HS-5 (cell line): ENCODE measurements at places on chromosomes 11 and 22.

GRCh38 chr11:37503411-37504059, 905.5 kb upstream of the RAG2 start:
- no peak for DNase-seq

DNA sequence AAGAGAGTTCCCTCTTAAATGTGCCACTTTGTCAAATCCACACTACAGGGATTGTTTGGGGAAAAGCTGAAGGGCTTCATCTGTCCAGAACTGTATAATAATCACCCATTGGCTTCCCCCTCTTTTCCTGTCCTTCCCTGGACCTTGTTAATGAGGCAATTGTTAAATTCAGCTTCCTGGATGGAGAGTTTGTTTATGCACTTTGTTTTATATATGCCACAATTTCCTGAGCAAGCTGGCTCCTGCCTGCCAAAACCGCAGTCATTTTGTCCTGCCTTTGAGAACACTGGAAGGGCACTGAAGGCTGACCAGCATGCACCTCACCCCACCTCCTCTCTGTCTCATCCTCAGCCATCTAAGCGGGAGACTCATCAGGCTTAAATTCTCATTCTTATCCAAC, 86.2 kb downstream of the MSANTD4 start:
- no peak for DNase-seq

- peak; percentile 76 for DNase-seq
These were observed 39.6 kb downstream of the NUMA1 start for GRCh38 chr11:72040491-72041363.

- no peak for DNase-seq
These were observed 30.9 kb upstream of the CARS1 start for GRCh38 chr11:3087821-3088800.

DNA sequence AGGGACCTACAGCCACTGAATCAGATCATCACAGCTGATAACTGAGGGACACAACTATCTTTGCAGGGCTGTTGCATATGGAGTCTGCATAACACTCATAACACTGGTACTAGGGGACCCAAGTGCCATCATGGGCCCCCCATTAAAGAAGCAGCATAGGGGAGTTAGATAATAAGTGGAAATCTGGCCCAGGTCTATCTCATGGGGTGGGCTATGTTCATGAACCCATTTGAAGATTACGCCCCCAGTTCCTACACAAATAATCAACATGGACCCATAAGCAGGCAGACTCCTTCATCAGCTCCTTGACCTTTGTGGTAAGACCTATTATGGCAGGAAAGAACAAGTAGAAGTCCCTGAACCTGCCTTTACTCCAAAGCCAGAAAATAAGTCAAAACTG, 48.8 kb downstream of the ASCL2 start:
- DNase-seq: no peak

GRCh38 chr11:17013548-17014320, 480 bp downstream of the PLEKHA7 start:
- DNase-seq: no peak

DNA sequence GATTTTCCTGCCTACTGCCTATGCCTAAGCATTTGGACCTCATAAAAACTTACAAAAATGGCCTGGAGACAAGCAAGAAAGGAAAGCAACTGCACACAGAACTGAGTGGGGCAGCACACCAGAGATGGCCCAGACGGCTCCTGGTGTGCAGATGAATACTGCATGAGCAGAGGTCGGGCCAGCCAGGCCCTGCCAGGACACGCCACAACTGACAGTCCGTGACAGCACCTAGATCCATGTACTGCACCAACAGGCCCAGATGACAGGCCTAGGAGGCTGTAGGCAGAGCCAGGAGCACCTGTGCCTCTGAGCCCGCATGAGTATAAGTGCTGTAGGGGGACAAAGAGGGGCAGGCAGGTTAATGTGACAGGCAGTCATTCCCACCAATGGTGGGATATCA, 160.2 kb downstream of the IGLL1 start:
- no peak for DNase-seq

DNA sequence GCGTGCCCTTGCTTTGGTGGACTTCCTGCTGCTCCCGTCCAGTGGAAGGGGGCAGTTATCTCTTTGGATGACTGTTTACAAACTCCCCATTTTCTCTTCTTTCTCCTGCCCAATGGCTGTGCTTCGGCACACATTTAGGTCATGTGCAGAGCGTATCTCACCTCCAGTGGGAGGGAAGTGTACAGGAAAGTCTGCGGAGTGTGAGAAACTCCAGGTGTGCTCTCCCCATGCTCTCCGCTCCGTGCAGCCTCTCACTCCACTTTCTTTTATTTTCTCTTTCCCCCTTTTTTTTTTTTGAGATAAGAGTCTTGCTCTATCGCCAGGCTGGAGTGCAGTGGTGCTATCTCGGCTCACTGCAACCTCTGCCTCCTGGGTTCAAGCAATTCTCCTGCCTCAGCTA, 11.9 kb upstream of the TEF start:
- DNase-seq: no peak

GRCh38 chr11:88246696-88247095, 71.5 kb upstream of the RAB38 start:
- DNase-seq: peak; percentile 87

- no peak for DNase-seq
These were observed 12.6 kb upstream of the COX8A start for GRCh38 chr11:63961608-63962412.

- DNase-seq: no peak
These were observed 87.0 kb downstream of the FAM168A start for GRCh38 chr11:73510877-73511276.

GRCh38 chr11:35917676-35918075, 26.2 kb upstream of the LDLRAD3 start:
- DNase-seq: no peak

DNA sequence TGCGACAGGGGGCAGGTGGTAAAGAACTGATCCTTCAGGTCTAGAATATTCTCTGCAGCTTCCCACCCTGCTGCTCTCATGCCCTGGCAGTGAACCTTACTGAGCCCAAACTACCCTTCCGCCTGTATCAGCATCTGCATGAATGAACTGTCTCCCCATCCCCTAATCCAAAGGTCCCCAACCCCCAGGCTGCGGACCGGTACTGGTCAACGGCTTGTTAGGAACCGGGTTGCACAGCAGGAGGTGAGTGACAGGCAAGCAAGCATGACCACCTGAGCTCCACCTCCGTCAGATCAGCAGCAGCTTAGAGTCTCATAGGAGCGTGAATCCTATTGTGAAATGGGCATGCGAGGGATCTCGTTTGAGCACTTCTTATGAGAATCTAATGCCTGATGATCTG, 58.2 kb upstream of the LMO1 start:
- no peak for DNase-seq

DNA sequence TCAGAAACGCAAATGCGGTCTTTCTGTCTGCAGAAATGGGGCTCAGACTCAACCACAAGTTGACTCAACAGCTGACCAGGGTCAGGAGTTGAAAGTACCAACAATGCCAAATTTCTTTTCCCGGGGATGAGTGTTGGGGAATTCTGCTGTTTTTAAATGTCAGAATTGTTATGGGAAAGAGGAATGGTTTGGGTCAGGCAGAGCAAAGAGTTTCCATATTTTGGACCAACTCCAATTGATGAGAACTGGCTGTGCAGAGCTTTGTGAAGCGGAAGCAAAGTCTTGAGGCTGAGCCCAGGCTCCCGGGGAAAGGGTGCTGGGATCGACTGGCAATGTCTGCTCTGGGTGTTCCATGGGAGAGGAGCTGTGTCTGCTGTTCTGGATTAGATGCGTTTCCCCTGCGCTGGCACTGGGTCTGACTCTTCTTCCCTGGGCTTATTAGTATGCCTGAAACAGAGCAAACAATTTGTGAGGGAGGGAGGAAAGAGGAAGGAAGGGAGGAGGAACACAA, 36.2 kb downstream of the TXN2 start:
- DNase-seq: no peak

DNA sequence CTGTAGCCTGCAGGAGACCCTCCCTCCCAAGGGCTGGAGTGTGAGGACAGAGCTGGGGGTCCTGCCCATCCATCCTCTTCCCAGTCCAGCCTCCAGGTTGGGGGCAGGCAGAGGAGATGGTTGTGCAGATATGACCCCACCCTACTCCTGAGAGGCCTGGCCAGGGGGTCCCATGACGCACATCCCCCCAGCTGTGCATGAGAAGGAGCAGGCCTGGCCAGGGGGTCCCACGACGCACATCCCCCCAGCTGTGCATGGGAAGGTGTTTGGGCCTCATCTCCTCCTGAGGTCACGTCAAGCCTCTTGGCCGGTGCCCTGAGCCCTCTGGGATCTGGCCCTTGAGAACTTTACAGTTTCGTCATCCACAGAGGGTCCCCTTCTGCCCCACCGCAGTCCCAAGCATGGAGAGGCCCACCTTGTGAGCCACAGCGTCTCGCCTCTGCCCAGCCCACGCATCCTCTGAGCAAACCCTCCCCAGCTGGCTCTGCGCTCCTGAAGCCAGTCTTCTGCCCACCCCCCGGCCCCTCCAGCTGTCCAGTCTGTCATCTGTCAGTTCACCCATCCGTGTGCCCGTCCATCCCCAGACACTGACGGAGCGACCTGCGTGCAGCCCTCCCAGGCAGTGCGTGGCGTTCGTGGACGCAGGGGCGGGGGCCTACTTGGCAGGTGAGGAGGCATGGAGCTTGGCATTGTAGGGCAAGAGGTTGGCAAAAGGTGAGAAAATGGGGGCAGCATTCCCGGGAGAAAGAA, 2.3 kb downstream of the ANO9 start:
- DNase-seq: no peak

DNA sequence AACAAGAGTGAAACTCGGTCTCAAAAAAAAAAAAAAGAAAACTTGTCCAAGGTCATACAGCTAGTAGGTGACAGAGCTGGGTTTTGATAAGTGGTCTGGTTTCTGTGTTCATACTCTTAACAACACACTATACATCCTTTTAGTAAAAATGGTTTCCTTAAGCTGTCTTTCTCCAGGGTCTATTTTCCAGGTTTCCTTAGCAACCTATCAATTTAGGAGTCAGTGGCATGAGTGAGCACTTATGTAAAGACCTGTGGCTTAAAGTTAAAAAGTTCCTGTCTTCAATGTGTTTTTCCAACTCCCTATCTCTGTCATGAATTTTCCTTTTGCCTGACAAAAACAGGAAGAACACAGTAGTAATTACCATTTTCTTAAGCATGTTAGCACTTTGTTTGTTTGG, 480.5 kb downstream of the TMEM135 start:
- DNase-seq: no peak

GRCh38 chr11:2268729-2269600, 1.4 kb downstream of the ASCL2 start:
- no peak for DNase-seq

GRCh38 chr11:69508974-69509373, 27.5 kb downstream of the LINC01488 start:
- no peak for DNase-seq

GRCh38 chr11:64900263-64900678, 16.7 kb downstream of the ATG2A start:
- no peak for DNase-seq

GRCh38 chr11:116712428-116712827, 60.4 kb downstream of the BUD13 start:
- no peak for DNase-seq

- no peak for DNase-seq
These were observed 11.1 kb upstream of the TAB1 start for GRCh38 chr22:39388261-39389011.

GRCh38 chr11:33500861-33501479, 199.7 kb downstream of the C11orf91 start:
- no peak for DNase-seq

DNA sequence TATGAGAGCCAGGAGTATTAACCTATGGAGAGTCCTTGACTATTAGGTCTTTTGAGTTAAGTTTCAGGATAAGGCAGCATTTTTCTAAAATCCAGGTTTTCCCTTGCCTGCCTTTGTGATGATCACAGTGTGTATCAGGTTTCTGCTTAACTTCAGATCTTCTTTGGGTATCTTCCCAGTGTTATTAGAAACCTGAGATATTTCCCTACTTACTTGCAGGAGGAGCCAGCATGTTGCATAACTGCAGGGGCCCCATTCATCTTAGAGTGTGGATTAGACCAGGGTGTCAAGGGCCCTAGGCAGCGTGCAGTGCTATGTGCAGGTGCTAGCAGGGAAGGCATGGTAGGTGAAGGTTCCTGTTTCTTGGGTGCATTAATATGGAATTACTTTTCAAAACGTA, 69.5 kb downstream of the ZNRF3 start:
- no peak for DNase-seq

DNA sequence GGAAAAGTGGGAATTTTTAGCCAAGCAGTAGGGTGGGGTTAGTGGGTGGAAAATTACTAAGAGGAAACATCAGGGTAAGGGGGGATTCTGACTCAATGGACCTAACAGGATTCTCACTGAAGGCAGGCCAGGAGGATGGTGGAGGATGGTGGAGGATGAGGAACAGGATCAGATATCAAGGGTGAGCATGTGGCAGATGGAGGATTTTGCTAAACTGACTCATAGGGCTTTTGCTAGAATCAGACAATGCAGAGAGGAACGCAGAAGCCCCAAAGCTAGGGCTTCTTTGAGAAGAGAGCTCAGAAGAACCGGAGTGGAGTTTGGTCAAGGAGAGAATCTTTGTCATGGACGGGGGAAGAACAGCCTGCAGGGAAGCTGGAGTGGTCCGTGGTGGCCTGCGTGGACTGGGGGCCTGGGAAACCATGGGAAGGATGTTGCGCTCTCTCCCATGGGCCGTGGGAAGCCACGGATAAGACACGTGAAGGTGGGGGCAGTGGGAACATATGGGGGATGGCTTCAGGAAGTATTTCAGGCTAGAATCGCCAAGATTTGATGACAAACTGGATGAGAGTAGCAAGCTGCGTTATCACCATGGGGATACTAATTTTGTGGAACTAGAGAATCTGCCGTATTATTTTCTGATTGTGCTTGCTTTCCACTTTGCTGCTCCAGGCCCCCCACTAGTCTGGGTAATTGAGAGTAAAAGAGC, 165.2 kb downstream of the LDLRAD3 start:
- DNase-seq: no peak

DNA sequence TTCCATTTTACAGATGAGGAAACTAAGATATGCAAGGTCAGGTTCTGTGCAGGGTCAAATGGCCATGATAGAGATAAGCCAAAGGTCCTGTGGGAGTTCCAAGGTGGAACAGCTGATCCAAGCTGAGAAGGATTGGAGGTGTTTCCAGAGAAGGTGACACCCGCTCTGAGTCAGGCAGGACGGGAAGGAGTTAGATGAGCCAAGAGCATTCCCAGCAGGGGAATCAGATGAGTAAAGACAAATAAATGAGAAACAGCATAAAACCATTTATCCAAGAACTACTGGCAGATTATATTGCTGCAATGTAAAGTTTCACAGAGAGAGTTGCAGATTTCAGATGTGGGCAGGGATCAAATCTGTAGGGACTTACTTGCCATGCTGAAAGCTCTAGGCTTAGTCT, 18.9 kb upstream of the HEPHL1 start:
- DNase-seq: peak; percentile 64

GRCh38 chr22:48103126-48103875, 1340.9 kb downstream of the TBC1D22A start:
- DNase-seq: no peak

DNA sequence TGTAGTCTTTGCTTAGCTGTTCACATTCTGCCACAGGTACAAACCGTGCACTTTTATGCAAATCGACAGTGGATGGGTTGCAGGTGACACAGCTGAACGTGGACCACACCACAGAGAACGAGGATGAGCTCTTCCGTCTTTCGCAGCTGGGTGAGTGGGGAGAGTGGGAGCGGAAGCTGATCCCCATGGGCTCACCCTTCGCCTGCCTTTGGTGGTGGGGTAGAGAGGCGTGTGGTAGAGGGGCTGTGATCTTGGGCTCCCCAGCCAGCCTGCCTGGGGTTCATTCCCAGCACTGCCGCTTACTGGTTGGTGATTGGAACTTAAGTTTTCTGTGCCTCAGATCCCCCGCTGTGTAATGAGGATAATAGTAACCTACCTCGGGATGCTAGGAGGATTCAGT, 19.1 kb downstream of the TAB1 start:
- no peak for DNase-seq
